ENCODE measurements at places on chromosomes 6 and 20.
A peak's percentile ranks its signal among the peaks of the same experiment; 100 is the strongest.

- peak; percentile 52 for DNase-seq
Observed at GRCh38 chr6:156564127-156564806, 212.9 kb upstream of the ARID1B start.

DNA sequence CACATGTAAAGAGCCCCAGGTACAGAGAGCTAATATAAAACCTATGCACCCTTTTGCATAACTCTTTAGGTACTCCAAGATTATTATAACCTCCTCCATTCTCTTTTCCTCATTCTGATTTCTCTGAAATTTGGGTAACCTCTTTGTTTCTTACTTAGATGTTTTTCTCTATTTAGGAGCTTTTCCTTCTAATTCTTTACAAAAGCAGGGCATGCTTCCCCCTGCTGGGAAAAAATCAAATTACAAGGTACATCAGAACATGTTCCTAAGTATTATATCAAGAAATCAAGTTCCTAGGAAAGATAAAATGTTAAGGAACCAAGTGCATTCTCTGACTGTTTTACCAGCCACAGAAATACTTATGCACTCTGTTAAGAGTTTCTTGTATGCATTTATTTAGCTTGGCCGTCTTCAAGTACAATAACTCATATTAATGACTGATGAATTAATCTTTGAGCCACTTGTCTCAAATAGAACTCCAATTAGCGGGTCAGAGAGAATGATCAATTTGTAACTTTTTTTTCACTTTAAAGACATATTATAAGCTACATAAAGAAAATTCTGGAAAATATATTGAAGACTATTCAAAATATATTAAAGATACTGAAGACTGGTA is 2.1 kb downstream of the KHDRBS2 start:
- DNase-seq: no peak

- DNase-seq: no peak
Observed at GRCh38 chr20:4014031-4014474, 1.3 kb downstream of the RNF24 start.

- no peak for DNase-seq
Observed at GRCh38 chr6:2969549-2969948, 1.8 kb downstream of the SERPINB6 start.

DNA sequence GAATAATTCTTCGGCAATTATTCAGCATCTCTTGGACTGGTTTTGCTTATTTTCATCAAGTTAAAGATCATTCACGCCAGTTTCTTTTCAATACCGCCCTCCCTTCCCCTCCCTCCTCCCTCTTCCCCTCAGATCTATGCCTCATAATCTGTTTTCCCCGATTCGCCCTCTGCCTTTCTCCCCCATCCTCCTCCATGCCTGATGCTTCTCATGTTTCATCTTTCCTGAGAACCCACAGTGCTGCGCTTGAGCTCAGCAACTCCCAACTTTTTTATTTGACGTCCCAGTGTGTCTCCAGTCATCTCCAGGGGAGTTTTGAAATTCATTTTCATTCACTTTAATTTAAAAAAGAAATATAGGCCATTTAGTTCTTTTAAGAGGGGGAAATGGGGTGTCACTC is 142.7 kb downstream of the PTPRT start:
- no peak for DNase-seq

DNA sequence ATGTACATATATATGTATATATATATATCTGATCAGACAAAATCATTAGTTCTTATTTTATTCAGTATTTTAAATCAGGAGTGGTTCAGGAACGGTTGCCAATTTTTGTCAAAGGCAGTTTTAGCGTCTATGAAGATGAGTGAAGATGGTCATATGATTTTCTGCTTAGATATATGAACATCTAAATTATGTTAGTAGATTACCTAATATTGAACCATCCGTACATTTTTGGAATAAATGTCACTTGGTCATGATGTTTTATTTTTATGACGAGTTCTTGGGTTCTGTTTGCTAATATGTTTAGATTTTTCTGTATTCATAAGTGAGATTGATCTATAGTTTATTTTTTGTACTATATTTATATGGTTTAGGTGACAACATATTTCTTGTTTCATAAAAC is 3.3 kb downstream of the TMEM244 start:
- DNase-seq: no peak

DNA sequence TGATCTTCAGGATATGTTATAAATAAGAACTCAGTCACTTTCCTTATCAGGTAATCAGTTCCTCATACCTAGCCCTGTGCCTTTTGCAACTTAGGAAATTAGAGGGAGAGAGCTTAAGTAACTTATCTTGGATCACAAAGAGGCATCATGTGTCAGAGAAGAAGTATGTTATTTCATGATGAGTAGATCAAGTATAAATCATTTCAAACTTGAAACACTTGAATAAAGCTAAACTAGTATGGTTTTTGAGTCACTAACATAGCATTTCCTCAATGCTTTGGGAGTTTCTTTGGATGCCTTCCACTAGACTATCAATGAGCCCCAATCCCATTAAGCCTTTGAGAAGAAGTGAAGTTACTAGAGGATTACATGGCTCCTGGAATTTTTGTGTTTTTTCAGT is 102.6 kb upstream of the TNFAIP3 start:
- DNase-seq: no peak

DNA sequence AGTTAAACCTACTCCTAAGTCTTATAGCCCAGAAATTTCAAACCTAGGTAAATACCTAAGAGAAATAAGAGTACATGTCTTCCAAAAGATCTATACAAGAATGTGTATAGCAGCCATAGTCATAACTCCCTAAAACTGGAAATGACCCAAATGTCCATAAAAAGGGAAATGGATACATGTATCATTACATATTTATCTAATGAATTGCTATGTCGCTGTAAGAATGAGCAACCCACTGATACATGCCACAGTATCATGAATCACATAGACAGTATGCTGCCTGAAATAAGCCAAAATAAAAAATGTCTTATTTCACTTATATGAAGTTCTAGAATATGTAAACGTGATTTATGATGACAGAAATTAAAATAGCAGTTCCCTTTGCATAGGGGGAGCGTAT is 679.5 kb downstream of the MAFB start:
- no peak for DNase-seq

GRCh38 chr6:7145885-7146828 is 38.4 kb downstream of the RREB1 start:
- no peak for DNase-seq

- no peak for DNase-seq
Observed at GRCh38 chr6:26306232-26306631, 58.8 kb upstream of the BTN3A2 start.

DNA sequence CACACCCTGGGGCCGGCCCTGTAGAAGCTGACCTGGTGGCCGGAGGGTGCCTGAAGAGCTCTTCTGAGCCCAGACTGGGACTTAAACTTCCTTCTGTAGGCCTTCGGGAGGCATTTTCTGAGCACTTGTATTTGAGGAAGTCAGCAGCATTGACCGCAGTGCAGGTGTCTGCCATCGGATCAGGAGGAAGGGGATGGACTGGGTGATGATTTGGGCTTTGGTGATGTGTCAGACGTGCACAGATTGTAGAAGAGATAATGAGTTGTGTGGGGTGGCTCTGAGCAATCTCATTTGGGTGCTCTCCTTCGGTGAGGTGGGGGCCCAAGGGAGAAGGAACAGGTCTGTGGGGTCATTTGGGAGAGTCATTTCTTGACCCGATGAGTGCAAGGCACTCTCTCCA is 150.9 kb downstream of the ARID1B start:
- DNase-seq: no peak

DNA sequence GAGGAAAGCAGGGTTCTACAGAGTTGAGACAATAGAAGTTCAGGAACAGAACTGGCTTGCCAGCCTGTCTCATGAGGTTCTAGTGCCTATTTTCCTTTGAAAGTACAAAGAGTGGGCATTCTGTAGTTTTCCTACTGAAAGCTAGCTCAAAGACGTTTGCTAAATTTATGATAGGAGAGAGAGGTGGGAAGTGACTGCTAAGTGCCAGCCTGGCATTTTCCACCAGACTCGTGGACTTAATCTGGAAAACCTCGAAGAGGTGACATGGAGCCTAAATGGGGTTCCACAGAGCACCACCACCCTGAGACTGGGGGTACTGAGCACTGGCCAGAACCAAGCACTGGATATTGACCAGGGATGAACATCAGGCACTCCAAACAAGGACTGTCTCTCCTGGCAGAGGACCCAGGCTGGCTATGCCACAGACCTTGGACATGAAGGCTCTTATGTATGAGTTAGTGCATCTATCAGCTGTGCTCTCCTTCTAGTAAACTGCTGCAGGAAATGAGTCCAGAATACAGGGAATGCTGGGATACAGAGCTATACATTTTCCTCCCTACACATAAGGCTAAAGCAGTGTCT is 7.1 kb downstream of the PEX6 start:
- DNase-seq: no peak

- DNase-seq: no peak
Observed at GRCh38 chr6:150456466-150456865, 87.7 kb downstream of the IYD start.

DNA sequence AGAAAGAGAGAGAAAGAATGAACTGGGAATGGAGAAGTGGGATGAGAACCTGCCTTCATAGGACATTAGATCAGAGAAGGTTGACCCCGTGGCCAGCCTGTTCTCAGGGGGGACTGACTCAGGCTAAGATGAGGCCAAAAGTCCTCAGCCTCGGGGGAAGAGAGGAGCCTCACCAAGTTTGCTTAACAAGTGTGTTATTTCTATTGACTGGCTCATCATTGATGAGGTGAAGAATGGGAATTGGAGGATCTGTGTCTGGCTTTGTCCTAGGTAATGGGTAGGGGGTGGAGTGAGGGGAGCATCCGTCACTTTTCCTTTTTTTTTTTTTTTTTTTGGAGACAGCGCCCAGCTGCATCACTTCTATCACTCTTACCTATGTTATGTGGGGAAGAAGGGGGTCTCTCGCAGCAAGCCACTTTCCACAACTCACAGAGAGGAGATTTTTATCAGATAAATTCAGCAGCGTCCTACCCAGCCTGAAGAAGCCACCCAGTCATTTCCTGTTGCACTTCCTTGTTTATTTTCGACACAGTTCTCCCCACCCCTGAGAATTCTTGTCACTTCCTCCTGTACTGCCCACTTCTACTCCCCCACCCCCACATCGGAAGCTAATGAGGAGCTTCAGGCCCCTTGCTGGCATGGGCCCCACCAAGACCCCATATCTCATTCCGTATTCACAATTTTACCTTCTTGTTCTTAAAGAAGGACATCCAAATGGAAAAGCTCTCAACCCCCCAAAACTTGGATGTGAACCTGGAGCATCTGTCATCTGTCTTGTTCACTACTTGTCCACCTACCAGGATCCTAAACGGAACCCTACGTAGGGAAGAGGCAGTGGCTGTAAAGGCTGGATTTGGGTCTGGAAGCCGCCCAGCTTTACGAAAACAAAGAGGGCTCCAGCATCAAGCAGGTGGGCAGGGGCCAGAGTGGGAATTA is 2.8 kb upstream of the RNASET2 start:
- DNase-seq: no peak

GRCh38 chr6:71498638-71499037 is 210.0 kb downstream of the OGFRL1 start:
- DNase-seq: no peak

DNA sequence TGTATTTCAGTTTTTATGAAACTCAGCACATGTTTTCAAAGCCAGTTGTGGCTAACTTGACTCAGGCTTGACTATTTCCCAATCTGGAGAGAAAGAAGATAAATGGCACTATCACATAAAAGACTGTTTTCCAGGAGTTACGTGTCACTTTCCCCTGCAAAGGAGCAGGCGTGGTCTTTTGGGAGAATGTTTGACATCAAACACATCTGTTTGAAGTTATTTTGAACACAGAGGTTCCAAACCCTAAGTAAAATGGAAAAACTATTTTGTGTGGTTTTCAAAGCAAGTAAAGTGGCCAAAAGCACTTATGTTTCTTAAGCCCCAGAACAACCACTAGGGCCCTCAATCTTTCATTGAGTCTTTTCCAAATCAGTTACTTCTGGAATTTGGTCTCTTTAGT is 89.7 kb downstream of the FOXF2 start:
- no peak for DNase-seq

GRCh38 chr6:38973178-38974057 is 75.2 kb upstream of the GLP1R start:
- DNase-seq: no peak

- no peak for DNase-seq
Observed at GRCh38 chr20:51643390-51643789, 100.9 kb upstream of the NFATC2 start.

GRCh38 chr20:40225596-40225995 is 463.4 kb downstream of the MAFB start:
- no peak for DNase-seq

DNA sequence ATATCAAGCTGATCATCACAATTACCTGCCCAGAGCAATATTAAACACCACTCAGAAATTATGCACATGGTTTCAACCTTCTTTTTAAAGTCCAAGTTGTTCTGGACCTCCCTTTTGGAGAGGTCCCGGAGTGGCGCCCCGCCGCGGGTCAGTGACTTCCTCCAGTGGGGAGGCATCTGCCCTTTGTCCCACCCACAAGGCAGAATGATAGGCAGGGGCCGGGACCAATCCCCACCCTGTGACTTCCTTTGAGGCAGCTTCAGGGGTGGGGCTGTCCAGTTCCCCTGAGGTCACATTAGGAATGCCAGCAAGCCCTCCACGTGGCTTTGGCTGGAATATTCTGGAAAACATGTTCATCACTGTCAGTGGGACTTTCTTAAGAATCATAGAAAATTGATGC is 207.0 kb downstream of the ANKRD60 start:
- no peak for DNase-seq

DNA sequence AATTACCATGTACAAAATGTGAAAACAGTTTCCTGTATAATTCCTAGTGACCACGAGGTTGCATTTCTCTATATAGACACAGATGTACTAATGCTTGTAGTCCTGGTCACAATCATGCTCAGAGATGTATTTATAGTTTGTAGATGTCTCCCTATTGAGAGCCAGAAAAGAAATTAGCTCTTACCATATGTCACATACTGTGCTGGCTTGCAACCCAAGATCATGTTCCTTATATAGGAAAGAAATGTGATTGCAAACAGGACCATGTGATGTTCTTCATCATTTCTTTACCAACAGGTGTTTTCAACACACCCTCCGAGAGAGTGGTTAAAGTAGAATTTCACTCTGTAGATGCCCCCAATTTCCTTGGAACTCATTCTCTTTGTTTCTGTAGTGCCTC is 369.4 kb downstream of the CBLN4 start:
- no peak for DNase-seq

DNA sequence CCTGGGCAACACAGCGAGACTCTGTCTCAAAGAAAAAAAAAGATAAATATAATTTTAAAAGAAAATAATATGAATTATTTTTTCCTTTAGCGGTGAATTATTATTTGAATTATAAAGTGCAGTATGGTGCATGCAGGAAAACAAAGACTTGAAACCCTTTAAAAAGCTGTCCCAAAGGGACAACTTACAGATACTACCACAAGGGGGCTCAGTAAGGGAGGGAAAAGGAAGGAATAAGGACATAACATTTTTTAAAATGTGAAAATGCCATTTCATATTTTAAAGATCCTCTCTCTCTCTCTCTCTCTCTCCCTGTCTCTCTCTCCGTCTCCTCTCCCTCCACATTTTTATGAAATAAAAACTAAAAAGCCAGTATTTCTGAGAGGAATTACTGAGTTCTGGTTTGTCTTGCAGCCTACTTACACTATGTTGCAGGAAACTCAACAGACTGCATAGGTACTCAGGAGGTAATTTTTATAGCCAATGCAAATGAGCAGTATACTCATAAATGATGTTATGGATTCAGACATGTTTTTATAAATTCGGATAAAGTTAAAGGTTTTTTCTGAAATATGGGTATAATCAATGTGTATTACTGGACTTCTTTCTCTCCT is 455.0 kb upstream of the GJE1 start:
- DNase-seq: no peak

Data from stimulated activated CD8-positive, alpha-beta memory T cell treated with anti-CD3 and anti-CD28 coated beads, Interleukin-15, amount 100 ng/mL, for 48 hours (primary cell).